Stimulated activated CD4-positive, alpha-beta T cell treated with anti-CD3 and anti-CD28 coated beads, Interleukin-2, amount 100 ng/mL, for 48 hours (primary cell): ENCODE measurements at places on chromosomes 4 and X.

DNA sequence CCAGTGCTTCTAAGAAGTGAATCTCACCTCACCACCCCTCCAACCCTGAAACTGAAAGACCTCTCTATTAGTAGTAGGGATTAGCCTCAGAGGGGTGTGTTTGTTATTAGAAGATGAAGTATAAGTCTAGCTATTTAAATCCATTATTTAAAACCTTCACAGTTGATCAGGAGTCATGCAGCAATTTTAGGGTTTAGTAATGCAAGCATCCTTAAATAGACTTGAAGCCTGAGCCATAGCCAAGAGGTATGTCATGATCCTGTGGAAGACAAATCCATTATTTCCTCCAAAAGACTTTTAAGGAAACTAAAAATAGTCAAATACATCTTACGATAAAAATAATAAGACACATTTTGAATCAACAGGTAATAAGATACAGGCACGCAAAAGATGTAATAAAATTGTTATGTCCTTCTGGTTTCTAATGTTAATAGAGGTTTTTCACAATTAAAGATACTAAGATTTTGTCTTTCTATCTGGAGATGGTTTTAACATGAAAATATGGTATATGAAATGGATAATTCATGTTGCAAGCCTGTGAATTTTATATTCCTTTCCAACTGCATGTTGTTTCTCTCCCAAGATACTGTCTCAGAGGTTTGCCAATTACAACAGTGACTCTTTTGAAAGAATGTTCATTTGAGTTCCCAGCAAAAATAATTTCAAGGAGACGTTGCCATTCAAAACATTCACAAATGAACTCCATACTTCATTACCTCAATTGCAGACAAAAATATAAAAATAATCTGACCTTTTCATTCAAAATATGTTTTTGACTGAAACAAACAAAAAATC, 68.0 kb downstream of the LUZP4 start:
- no peak for DNase-seq

DNA sequence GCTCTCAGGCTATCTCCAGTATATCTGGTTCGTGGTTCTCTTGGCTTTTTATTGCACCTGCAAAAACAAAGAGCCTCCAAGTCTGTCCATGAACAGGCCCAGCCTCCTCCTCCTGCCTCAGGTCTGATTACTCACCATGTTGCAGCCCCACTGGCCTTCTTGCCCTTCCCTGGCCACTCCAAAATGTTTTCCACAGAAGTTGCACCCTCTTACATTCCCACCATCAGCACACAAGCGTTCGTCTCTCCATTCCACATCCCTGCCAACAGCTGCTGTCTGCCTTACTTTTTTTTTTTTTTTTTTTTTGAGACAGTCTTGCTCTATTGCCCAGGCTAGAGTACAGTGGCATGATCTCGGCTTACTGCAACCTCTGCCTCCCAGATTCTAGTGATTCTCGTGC, 86.7 kb downstream of the RFC1 start:
- DNase-seq, result no peak

DNA sequence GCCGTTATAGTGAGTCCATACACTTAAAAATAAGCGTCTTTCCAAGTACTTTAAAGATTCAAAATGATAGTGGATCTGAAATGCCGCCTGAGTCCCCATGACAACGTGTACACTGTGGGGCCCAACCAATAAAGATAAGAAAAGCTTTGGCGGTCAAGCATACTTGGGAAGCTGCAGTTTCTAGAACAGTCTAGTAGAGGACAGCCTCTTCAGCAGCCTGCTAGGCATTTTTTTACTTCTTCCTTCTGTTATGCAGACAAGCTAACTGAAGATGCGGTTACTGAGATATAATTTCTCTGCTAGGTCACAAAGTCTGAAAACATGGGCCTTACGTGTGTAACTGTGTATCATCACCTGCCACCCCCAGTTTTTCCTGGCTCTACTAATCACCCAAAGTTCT, 402 bp upstream of the UPRT start:
- DNase-seq, result no peak

GRCh38 chrX:49165901-49166881, 3.6 kb downstream of the MAGIX start:
- peak; percentile 52 for DNase-seq

GRCh38 chr4:120491481-120491880, 424.8 kb upstream of the MAD2L1 start:
- DNase-seq, result no peak

DNA sequence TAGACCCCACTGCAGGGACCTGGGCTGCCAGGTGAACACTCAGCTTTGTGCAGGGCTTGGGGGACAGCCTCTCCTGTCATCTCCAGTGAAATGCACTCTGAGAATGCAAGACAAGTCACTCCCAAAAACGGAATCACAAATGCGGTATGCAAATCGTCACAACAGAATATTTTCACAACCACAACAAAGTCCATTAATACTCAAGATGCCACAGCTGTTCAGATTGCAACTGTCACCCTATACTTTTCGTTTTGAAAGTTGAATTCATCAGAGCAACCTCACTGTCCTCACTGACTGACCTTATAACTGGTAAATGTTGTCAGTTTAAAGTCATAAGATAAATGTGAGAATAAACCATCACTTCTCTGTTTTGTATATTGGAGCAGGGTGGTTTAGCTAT, 16.6 kb downstream of the JAKMIP1 start:
- no peak for DNase-seq

DNA sequence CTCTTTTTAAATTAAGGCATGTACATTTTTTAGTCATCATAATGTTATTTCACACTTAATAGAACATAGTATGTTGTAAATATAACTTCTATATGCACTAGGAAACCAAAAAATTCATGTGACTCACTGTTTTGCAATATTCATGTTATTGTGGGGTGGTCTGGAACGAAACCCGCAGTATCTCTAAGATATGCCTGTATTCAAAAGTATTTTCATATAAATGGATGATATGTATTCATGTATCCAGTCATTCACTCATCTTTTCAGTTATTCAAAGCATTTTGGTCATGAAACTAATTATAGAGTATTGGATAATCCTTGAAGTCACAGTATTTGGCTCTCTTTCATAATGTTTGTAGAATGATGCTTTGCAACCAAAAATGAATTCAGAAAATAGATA, 168.1 kb downstream of the HS6ST2 start:
- no peak for DNase-seq

DNA sequence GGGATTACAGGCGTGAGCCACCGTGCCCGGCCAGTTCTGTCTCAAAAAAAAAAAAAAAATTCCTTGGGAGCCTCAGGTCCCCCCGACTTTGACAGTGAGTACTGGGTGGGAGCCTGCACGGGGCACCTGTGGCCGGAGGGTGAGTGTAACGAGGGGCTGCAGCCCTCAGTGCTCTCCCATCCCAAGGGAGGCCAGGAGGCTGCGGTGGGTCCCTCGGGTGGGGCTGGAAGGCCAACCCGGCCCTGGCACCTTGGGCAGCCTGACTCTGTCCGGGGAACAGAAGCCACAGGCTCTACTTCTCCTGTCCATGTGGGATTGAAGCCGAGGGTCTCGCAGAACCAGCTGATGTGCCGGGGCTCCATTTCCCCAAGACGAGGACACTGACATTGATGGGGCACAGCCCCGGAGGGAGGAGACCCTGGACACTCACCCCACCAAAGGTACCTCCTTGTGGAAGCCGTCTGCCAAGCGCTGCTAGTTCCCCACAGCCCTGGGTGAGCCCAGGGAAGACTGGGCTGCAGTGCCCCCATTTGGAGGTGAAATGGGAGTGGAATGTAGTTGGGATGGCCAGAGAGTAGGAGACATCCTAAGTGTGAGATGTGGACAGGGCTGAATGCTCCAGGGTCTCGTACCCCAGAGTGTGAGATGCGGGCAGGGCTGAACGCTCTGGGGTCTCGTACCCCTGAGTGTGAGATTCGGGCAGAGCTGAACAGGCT, 2.3 kb upstream of the SLC26A1 start:
- no peak for DNase-seq

GRCh38 chrX:41377624-41378023, 43.7 kb downstream of the DDX3X start:
- DNase-seq, result no peak

- no peak for DNase-seq
Measured at GRCh38 chr4:173365359-173365996, 5.3 kb upstream of the SAP30 start.

- DNase-seq, result no peak
Measured at GRCh38 chr4:185589067-185589836, 53.9 kb upstream of the PDLIM3 start.

- DNase-seq, result no peak
Measured at GRCh38 chr4:101086801-101087586, 260.3 kb downstream of the PPP3CA start.
